ENCODE measurements at places on chromosomes 4 and X. TPM values are rescaled to one million over a fixed set of nuclear protein-coding genes. Genes with fewer than 3 reads are reported as not detected.

DAPP1 gene
- not detected for total RNA-seq

BEND4 gene
- total RNA-seq: not detected

ZCCHC18 gene
- total RNA-seq: 0.95 TPM

DNA sequence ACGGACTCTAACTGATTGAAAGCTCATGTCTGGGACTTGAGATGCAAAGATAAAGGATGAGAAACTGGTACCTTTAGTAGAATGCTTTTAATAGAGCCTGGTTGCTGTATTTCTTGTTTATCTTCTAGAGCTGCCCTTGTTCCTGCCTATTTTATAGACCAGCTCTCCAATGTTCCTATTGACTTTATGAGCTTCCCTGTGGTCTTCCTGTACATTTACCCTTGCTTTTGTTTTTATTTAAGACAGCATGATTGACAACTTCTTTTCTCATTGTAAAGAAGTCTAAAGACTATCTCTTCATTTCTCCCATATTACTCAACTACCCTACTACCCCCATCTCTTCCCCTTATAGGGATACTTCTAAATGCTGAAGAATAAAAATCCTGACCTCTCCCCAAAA, 174.7 kb downstream of the UGT8 start:
- DNase-seq: no peak

- no peak for DNase-seq
These were observed 47.6 kb downstream of the HTT start for GRCh38 chr4:3122081-3122563.

Data from Caco-2 (cell line).